Stimulated activated CD4-positive, alpha-beta T cell treated with anti-CD3 and anti-CD28 coated beads, Interleukin-15, amount 100 ng/mL, for 24 hours (primary cell): ENCODE measurements at places on chromosomes 3 and 15.
A peak's percentile ranks its signal among the peaks of the same experiment; 100 is the strongest.

GRCh38 chr15:78101423-78102105, 9.2 kb downstream of the SH2D7 start:
- no peak for DNase-seq

DNA sequence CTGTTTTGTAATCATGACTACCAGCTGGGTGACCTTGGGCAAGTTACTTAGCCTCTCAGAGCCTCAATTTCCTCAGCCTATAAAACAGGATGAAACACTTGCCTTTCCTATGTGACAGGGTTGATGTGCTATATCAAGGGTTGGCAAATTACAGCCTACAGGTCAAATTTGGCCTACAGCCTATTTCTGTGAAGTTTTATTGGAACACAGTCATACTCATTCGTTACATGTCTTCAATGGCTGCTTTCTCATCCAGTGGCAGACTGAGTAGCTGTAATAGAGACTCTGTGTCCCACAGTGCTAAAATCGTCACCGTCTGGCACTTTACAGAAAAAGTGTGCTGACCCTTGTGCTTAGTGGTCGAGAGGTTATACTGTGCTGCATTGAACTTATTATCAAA, 16.6 kb downstream of the ABHD6 start:
- DNase-seq, result no peak

DNA sequence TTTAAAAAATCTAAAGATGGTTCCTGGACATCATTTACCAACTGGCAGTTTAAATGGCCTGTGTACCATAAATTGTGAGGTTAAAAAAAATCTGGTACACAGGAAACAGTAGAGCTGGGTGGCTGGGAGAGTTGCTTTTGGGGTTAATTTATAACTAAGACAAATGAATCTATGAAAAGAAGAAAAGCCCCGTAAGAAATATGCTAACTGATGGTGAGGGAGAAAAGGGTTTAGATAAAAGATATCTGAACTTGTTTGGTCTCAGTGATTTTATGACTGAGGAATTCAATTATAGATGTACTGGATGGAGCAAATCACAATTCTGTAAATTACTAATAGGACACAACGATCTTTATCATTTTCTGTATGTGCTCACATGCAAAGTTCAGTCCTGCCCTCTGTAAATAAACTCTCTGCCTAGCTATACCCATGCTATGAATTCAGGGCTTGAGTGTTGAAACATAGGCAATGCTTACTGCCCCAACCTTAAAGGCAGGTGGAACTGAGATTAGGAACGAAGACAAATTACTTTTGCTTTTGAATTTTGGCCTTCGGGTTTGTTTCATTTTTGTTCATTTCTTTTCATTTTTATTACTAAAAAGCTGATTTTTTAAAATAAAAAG, 28.0 kb downstream of the PPARG start:
- no peak for DNase-seq

GRCh38 chr15:34808016-34808415, 12.7 kb upstream of the ACTC1 start:
- no peak for DNase-seq

- no peak for DNase-seq
These were observed 51.7 kb downstream of the PLS1 start for GRCh38 chr3:142647856-142648255.

DNA sequence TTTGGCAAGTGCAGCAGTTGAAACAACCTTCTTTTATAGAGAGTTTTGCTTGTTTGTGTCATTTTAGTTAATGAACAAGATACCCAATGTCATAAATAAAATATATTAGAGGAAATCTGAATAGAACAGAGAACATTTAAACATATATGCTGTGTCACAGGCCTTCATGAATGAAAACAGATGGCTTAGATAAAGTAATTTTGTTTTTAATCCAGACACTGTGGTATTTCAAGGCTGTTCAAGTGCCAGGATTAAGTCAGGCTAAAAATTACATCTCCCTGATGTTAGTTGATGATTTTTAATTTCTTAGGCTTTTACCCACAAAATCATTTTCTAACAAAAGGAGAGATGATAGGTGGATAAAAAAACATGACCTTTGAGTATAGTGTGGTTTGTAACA, 4.9 kb upstream of the ACKR4 start:
- no peak for DNase-seq

GRCh38 chr3:47412453-47412756, 31.6 kb downstream of the PTPN23 start:
- DNase-seq, result no peak

GRCh38 chr3:140917772-140918171, 23.9 kb upstream of the SLC25A36 start:
- no peak for DNase-seq

DNA sequence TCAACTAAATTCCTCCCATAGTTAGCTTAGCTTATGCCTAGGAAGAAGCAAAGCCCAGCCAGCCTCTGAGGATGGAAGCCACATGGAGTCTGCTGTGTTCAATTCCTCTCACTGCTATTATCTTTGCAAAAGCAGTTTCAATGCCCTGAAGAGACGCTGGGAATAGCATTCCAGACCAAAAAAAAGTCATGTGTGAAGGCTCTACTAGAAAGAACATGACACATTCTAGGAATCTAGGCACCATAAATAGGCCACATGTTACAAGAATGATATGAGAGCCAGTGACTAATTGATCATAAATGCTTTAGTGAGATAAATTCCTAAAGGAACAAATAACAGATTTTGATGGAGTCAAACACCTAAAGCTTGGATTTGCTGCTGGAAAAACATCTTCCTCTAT, 800.8 kb downstream of the TUSC7 start:
- DNase-seq, result no peak

- DNase-seq, result no peak
These were observed 23.2 kb upstream of the IGSF10 start for GRCh38 chr3:151483961-151484520.

- no peak for DNase-seq
These were observed 6.4 kb downstream of the TLR9 start for GRCh38 chr3:52218937-52219650.

GRCh38 chr3:110344487-110344886, 727.1 kb upstream of the NECTIN3 start:
- DNase-seq, result no peak

- DNase-seq, result no peak
These were observed 188.9 kb upstream of the MEIS2 start for GRCh38 chr15:37289109-37289765.

GRCh38 chr3:103963599-103963998, 1403.1 kb upstream of the ALCAM start:
- DNase-seq, result no peak

DNA sequence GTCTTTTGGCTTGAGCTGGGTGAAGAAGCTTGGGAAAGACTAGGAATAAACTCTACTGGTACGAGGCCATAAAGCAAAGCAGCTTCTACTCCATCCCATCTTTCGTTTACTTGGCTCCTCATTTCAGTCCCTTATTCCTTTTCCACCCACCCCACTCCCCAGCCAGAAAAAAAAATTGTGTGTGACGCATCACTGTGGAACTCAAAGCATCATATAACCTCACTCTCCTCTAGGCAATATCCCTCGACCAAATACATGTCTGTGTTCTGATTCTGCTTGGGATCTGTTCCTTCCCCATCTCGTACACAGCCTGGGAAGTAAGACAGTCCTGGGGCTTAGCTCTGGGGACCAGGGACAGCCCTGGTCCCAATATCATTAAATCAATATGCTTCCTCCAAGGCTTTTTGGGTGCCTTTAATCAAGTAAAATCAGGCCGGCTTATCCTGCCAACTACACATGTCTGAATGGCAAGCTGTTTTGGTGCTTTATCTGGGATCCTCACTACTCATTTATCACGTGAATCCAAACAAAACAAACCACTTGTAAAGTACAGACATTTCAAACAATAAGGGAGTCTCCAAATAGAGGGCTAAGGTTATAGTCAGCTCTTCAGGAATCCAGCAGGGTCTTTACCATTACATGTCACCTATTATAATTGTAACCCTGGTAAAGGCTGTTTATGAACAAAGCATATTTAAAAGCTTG, 74.9 kb upstream of the ZBED2 start:
- no peak for DNase-seq

GRCh38 chr3:90055666-90056065, 948.2 kb downstream of the EPHA3 start:
- no peak for DNase-seq

GRCh38 chr3:13516760-13517135, 32.2 kb upstream of the FBLN2 start:
- DNase-seq, result no peak

- no peak for DNase-seq
These were observed 42.6 kb upstream of the TMCO5A start for GRCh38 chr15:37891766-37892368.

DNA sequence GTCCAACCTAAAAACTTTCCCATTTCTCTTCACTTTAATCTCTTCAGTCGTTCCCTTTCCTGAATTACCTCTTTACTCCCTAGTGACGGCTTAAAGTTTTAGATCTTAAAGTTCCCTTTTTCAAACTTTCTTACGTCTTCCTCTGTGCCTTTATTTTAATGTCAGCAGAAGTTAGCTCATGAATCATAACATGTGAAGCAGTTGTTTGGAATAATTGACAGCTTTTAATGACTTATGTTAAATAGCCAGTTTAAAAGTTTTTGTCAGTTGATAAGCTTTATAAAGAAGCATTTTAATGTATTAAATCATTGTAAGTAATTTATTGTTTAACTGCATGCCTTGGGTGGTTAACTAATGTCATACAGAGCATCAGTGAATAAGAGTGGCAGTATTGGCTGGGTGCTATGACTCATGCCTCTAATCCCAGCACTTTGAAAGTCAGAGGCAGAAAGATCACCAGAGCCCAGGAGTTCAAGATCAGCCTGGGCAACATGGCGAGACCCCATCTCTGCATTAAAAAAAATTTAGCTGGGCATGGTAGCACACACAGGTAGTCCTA, 33.9 kb downstream of the PIK3CA start:
- peak; percentile 9 for DNase-seq

DNA sequence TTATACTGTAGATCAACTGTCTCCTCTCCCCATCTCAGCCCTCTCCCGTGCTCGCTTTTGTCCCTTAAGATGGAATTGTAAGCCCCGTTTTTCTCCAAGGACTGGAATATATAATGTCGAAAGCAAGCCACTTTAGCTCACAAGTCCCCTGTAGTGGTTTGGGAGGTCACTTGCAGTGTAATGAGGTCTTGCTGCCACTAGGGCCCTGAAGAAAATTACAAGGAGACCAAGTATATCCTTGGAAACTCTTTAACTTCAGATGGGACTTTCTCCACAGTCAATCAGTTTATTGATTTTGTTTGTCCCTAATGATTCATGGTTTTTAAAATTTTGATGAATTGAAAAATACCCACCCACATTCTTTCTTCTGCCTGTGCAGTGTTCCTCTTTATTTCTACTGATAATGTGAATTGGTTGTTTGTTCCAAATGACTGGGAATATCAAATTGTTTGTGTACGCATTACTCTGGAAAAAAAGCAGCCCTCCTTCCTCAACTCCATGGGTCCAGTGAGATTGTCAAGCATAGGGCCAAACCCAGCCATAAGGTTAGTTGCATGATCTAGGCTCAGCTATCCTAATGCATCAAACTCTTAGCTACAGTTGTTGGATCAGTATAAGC, 294.8 kb downstream of the MCTP2 start:
- no peak for DNase-seq

DNA sequence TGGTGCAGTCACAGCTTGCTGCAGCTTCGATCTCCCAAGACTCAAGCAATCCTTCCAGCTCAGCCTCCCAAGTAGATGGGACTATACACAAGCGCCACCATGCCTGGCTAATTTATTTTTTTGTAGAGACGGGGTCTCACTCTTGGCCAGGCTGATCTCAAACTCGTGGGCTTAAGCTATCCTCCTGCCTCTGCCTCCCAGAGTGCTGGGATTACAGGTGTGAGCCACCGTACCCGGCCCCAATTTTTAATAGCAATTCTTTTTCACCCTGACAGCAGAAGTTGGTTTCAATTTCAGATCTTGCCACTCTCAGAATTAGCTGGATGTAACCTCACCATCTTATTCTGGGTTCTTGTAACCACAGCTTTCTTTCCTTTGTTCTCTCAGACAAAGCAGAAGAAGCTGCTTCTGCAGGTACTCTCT, 64.8 kb downstream of the TRIM71 start:
- peak; percentile 15 for DNase-seq
